ENCODE measurements at places on chromosomes 12 and 14.

- no peak for DNase-seq
Observed at GRCh38 chr12:102970780-102971179, 13.3 kb downstream of the ASCL1 start.

DNA sequence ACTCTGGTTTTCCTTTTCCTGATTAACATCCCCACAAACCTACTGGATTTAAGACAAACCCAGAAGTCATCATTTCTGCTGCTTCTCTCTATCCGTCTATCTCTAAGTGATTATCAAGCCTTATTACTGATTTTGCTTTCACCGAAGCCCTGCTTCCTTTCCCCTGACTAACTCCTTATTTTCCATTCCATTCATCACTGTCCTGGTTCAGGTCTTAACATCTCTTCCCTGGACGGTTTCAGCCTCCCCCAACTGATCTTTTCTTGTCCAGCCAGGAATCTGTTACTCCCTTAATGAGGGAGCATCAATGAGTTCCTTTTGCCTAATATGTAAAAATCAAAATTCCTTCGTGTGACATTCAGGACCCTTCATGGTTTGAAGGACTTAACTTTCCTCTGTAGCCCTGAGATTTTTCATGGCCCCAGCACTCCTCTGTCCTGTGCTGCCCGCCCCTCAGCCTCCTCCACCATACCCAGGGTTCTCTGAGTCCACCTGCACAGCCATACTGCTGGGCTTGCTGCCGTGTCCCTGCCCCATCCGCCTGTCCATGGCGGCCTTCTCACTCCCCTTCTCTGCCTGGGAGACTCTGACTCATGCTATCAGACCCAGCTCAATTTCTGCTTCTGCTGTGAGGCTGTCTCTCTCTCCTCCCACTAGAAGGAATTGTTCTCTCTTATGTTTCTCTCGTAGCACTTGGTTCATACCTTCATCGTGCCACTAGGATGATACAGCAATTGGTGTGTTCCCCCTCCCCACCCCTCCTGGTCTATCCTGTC is 167.8 kb upstream of the HIF1A start:
- DNase-seq, result no peak

DNA sequence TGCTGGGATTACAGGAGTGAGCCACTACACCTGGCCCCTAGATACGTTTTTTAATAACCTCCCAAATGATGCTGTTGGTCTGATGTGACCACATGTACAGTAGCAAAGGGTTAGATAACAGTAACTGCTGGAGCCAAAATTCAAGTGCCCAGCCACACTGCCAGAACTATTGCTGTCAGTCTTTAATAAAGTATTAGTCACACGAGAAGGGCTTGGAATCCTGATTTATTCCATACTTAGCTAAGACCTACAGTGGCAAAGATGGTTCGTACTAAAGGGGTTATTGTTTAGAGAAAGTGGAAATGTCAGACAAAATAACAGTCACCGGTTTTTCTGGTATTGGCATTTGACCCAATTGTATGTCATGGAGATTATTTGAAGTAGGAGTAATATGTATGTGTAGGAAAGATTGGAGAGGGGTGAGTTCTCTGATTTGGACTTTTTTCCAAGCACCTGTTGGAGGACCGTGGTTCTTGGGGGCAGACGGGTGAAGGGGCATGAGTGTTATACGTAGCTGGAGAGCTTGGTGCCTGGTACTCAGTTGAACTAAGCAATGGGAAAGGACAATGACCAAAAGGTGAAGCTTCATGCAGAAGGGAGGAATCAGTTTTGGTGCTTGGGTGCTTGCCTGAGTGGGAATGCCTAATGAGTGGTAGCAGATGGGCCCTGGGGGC is 9.7 kb downstream of the TUBA1C start:
- no peak for DNase-seq

GRCh38 chr12:122848471-122849351 is 13.5 kb downstream of the HIP1R start:
- no peak for DNase-seq

GRCh38 chr12:79685068-79685467 is 5.7 kb downstream of the PAWR start:
- DNase-seq, result peak; percentile 62

- DNase-seq, result no peak
Observed at GRCh38 chr14:97410667-97411620, 613.8 kb downstream of the VRK1 start.

GRCh38 chr14:77027538-77028383 is 747 bp downstream of the IRF2BPL start:
- no peak for DNase-seq

Data from RWPE1 (cell line).